ENCODE measurements at places on chromosomes 5 and 9. TPM values are rescaled to one million over a fixed set of nuclear protein-coding genes. Genes with fewer than 3 reads are reported as not detected.

Gene SPINK7
- not detected for total RNA-seq

Gene GNA14
- not detected for total RNA-seq

Gene CXCL14
- not detected for total RNA-seq

Gene NMUR2
- total RNA-seq, result not detected

Gene EEIG1
- total RNA-seq, result 440 TPM

Gene MSX2
- total RNA-seq, result 0.30 TPM

Gene SPATA31E1
- not detected for total RNA-seq

Gene SEC24A
- 11.7 TPM for total RNA-seq

Gene IL9
- total RNA-seq, result not detected

Gene MYO10
- not detected for total RNA-seq

Gene ZFP2
- total RNA-seq, result 0.36 TPM

Gene TNFSF15
- total RNA-seq, result not detected

Gene LHX3
- 0.16 TPM for total RNA-seq

Gene GRXCR2
- total RNA-seq, result not detected

Gene F2R
- total RNA-seq, result 1.9 TPM

Gene EGFLAM
- total RNA-seq, result not detected

Gene IL13
- not detected for total RNA-seq

Gene LRRC70
- 6.1 TPM for total RNA-seq

Gene ZNF169
- 3.5 TPM for total RNA-seq

Gene IL4
- total RNA-seq, result not detected

Gene ELAVL2
- total RNA-seq, result not detected

Gene IER5L
- total RNA-seq, result 5.6 TPM

Gene ZNF879
- 5.1 TPM for total RNA-seq

Gene SLC6A19
- not detected for total RNA-seq

Gene ARSI
- 0.56 TPM for total RNA-seq

Gene MARVELD2
- 0.19 TPM for total RNA-seq

Gene TAF11L10
- not detected for total RNA-seq

Gene GFI1B
- 0.58 TPM for total RNA-seq

Gene SPATA31C1
- total RNA-seq, result not detected

Gene MAMDC2
- total RNA-seq, result not detected

Gene IFNB1
- not detected for total RNA-seq

Gene FOXD4L4
- not detected for total RNA-seq

Gene SV2C
- total RNA-seq, result 0.08 TPM

Gene MORN5
- total RNA-seq, result not detected

Gene BTNL3
- total RNA-seq, result not detected

Gene CTNND2
- 0.20 TPM for total RNA-seq

Gene ADAMTSL2
- total RNA-seq, result 1.3 TPM

Gene TTF1
- total RNA-seq, result 12.8 TPM

Gene TSSK1B
- not detected for total RNA-seq

Gene QRFP
- not detected for total RNA-seq

Gene IFNA21
- total RNA-seq, result not detected

Gene TEX48
- not detected for total RNA-seq

Gene SPINK5
- not detected for total RNA-seq

Gene GABRB2
- total RNA-seq, result not detected

Gene PCDHB9
- not detected for total RNA-seq

Gene SPINK4
- total RNA-seq, result not detected

Gene PTGDS
- 41.0 TPM for total RNA-seq

Gene FBP1
- 3.6 TPM for total RNA-seq

Gene PCDHA1
- total RNA-seq, result not detected
